ENCODE measurements at places on chromosomes 6 and 20.
A peak's percentile ranks its signal among the peaks of the same experiment; 100 is the strongest.

- peak; percentile 72 for DNase-seq
Measured at GRCh38 chr6:13873288-13874190, 51.2 kb upstream of the RNF182 start.

DNA sequence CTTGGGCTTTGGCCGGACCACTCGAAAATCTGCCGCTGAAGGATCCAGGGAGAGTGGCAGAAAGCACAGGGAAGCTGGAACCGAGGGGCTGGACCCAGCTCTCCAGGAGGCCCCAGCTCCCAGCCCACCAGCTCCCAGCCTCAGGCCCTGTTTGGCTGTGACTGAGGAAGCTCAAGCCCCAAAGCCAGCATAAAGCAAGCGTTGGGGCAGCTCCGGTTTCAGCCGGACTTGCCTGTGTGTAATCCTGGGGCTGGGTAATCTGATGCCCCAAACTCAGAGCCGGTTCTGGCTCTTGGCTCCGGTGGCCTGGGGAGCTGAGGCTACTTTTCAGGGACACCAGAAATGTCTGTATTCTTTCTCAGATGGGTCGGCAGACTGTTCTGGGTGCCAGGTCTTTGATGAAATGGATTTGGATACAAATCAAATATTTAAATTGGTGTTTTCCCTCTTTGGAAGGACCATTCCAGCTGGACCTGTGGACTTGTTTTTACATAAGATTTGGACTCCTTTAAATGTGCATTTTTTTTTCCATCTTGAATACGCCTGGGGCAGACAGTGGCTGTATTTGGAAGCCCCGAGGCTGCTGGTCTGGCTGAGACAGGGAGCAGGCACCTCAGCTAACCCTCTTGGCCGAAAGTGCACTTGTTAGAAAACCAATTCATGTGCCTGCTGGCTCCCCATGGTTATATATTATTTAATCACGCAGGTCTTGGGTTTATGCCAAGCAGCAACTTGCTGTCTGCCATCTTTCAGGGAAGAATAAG is 29.7 kb downstream of the RPP40 start:
- no peak for DNase-seq

GRCh38 chr6:125169058-125169457 is 15.5 kb downstream of the TPD52L1 start:
- DNase-seq: no peak

- DNase-seq: no peak
Measured at GRCh38 chr20:5061213-5061612, 58.5 kb downstream of the PCNA start.

DNA sequence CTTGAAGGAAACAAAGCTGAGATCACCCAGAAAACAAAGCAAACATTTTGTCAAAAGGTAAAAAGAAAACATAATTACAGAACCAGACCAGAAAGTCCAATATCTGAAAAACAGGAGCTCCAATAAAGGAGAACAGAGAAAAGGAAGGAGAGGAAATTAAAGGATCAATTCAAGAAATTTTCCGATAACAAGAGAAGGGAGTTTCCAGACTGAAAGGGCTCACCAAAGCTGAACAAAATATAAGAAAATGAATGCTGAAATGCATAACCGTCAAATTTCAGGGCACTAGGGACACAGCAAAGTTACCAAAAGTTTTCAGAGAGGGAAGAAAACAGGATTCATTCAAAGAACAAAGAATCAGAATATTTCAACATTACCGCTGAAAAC is 23.9 kb downstream of the ILRUN start:
- DNase-seq: no peak

- no peak for DNase-seq
Measured at GRCh38 chr20:50919567-50919966, 11.7 kb downstream of the ADNP start.

DNA sequence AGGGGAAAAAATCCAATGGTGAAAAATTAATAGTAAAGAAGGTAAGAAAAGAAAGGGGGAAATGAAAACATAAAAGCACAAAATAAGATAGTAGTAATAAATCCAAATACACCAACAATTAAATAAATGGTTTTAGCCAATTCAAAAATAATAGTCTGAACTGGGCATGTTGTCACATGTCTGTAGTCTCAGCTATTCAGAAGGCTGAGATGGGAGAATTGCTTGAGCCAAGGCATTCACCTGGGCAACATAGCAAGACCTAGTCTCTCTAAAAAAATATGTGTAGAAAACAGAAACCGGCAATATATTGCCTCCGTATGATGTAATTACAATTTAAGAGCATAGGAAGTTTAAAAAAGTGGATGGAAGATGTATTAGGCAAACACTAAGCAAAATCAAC is 311.3 kb upstream of the FERMT1 start:
- no peak for DNase-seq

DNA sequence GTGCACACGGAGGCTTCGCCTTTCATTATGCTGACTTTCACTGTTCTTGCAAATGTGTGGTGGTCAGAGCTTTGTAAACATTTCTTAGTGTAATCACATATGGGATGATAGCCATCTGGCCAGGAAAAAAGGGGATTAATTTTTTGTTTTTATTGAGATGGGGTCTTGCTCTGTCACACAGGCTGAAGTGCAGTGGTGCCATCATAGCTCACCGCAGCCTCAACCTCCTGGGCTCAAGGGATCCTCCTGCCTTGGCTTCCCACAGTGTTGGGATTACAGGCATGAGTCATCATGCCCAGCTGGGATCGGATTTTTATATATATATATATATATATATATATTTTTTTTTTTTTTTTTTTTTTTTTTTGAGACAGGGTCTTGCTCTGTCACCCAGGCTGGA is 11.0 kb upstream of the TIAM2 start:
- no peak for DNase-seq

DNA sequence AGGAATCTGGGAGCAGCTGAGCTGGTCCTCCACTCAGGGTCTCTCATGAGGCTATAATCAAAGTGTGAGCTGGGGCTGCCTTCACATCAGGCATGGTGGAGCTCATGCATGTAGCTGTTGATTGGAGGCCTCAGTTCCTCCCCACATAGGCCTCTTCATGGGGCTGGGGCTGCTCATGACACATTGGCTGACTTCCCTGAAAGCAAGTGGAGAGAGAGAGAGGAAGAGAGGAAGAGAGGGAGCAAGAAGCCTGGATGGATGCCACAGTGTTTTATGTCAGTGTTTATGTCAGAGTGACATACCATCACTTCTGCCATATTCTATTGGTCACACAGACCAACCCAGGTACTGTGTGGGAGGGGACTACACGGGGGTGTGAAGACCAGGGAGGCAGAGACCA is 43.8 kb downstream of the EYA2 start:
- DNase-seq: no peak

DNA sequence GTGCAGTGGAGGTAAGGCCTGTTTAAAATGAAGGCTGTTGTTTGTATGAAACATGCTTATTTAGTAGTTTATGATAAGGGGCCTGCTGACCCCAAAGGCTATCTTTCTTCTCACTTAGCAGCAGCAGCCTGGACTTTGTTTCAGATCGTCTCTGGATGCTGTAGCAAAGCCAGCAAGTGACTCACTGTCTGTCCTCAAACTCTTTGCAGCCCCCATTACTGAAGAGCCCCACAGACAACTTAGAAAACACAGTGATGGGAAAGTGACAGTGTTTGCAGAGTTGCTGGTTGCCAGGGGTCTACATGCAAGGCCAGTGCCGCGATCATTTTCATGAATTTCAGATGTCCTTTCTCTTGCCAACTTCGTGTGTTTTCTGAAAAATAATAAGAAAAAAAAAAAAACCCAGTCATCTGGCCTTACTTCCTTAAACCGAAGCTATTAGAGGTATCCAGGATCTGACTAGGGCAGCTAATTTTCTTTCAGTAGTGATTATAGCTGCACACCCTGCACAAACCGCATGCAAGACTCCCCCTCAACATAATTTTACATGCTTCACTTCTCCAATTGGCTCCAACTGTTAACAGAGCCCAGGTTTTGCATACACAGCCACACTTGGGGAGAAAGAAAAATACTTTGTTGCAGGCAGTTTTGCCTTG is 11.6 kb upstream of the F13A1 start:
- no peak for DNase-seq

DNA sequence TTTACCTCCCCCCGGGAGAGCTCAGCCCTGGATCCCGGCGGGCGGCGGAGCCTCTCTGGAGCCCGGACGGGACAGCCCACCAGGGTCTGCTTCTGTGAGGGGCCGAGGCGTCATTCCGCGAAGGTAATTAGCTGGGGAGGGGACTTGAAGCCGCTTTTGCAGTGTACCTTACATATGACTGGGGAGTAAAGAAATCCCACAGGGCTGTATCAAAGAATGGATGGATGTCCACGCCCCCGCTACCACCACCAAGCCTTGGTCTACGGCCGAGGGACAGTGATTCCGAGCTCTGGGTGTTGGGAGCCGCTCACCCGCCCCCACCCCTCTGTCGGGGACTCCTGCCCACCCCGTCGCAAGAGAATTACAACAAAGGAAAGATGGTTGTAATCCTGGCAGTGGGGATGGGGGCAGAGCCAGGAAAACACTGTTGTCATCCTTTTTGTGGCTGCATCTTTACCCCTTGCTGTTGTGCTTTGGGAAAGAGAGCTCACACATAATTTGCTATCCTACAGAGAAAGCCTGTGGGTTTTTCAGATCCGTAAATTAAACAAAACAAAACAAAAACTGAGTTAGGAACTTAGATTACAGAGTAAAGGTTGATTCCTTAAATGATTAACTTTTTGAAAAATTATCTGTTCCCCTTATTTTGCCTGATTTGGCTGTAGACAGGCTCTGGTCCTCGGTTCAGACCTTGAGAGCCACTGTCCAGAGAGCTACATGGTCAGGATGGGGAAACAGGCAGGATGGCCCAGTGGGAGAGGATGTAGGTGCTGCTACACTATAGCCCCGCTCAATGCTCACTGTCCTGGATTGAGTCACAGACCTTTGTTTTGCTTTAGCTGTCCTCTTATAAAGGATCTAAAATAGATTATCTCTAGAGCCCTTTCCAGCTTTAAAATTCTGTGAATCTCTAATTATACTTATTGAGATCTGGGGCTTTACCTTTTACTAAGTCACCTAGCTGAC is 997 bp upstream of the FBXO30 start:
- no peak for DNase-seq

DNA sequence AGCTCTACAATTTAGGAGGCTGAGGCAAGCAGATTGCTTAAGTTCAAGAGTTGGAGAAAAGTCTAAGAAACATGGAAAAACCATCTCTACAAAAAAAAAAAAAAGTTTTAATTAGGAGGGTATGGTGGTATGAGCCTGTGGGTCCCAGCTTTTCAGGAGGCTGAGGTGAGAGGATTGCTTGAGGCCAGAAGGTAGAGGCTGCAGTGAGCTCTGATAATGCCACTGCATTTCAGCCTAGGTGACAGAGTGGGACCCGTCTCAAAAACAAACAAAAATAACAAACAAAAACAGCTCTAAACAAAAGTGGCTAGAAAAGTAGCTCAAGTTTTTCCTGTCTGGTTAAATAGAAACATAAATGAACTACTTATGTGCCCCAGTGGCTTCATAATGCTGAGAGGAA is 2133.6 kb upstream of the DEFB115 start:
- DNase-seq: no peak

DNA sequence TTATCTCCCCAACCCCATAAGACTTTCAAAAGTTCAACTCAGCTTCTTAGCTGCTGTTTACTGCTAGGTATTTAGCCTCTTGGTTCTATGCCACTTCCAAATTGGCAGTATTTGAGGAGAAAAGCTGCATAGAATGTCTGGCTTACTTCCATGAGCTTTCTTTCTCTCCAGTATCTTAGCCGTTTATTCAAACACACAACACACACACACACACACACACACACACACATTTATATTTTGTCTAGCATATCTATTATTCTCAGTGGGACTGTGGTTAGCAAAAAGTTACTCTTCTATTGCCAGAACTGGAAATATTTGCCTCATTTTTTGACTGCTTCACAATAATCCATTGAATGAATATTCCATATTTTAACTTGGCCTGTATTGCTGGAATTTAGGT is 634.2 kb upstream of the IMPG1 start:
- no peak for DNase-seq

GRCh38 chr6:119540417-119540816 is 190.9 kb upstream of the MAN1A1 start:
- DNase-seq: no peak

- DNase-seq: no peak
Measured at GRCh38 chr6:81614292-81614691, 138.2 kb downstream of the TENT5A start.

- no peak for DNase-seq
Measured at GRCh38 chr6:39452306-39453145, 130.0 kb upstream of the KCNK16 start.

GRCh38 chr6:33967966-33968724 is 164.3 kb upstream of the MLN start:
- DNase-seq: no peak

DNA sequence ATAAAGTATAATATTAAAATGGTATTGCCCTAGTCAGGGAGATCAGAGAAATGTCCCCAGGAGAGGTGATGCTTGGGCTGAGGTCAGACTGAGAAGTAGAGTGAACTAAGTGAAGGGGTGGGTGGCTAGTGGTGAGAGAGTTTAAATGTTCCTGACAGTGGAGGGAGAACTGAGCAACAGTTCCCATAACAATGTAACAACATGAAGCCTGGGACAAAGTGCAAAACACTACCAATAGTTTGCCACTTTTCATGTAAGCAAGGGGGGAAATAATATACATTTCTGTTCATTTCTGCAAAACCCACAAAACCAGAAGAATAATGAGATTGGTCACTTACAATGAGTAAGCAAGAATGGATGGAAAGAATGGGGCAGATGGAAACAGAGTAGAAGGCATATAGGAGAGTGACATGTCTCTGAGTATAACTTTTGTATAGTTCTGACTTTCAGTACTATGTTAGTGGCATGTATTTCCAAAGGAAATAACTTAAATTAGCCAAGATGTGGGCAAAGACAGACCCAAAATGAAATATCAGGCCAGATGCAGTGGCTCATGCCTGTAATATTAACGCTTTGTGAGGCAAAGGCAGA is 13.3 kb upstream of the FAXC start:
- no peak for DNase-seq

- no peak for DNase-seq
Measured at GRCh38 chr6:52304983-52305390, 20.4 kb upstream of the MCM3 start.

GRCh38 chr20:32012159-32012688 is 2.0 kb downstream of the CCM2L start:
- DNase-seq: no peak

DNA sequence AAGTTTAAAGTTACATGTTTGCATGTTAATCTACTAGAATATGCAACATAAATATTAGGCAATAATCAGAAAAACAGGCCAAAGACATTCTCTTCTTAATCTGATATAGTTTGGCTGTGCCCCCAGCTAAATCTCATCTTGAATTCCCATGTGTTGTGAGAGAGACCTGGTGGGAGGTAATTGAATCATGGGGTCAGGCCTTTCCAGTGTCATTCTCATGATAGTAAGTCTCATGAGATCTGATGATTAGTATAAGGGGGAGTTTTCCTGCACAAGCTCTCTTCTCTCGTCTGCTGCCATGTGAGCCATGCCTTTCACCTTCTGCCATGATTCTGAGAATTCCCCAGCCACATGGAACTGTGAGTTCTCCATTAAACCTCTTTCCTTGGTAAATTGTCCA is 1241.7 kb upstream of the ADGRB3 start:
- no peak for DNase-seq

GRCh38 chr6:143177706-143178105 is 117.0 kb downstream of the AIG1 start:
- no peak for DNase-seq

Measured in stimulated activated CD4-positive, alpha-beta T cell treated with anti-CD3 and anti-CD28 coated beads, Interleukin-4, amount 100 ng/mL, for 4 hours (primary cell).